ENCODE measurements at places on chromosomes 6 and 20.

DNA sequence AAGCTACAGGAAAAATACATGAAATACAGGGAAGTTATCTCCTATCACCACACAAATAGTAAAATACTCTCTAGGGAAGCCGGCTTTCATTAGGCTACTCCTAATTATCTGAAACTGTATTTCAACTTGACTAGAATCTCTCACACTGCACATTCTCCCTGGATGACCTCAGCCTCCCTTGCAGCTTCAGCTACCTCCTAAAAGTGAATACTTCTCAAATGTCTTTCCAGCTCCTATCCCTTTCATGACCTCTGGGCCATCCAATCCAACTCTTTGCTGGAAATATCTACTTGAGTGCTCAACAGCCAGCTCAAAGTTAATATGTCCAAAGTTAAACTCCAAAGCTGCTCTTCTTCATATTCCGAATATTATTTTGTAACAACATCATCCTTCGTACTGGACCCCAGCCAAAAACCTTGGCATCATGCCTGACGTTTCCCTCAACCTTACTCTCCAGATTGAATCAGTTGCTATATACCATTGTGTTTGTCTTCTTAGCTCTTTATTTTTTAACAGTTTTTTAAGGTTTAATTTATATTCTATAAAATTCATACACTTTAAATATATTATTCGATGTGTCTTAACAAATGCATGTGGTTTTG lies 29.4 kb upstream of the KIF6 start:
- no peak for DNase-seq

- peak; percentile 35 for DNase-seq
Observed at GRCh38 chr6:43972913-43973300, 154.3 kb downstream of the MRPL14 start.

GRCh38 chr20:21808863-21809664 lies 103.6 kb downstream of the PAX1 start:
- no peak for DNase-seq

DNA sequence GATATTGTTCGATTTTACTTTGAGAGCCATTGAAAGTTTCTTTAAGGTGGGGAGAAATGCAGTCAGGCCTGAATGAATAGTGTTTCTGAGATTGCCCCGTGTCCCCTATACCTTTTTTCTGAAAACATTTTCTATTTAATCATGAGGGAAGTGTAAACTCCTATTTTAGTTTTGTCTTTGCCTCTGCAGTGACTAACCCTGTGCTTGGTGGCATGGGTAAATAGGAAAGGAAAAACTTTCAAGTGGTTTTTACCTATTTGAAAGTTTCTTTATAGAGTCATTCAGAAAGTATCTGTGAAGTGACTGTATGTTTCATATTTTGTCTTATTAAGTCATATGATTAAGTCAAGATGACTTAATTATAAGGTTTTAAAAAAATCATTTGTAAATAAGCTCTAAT lies 14.5 kb downstream of the SNRNP48 start:
- DNase-seq: no peak

DNA sequence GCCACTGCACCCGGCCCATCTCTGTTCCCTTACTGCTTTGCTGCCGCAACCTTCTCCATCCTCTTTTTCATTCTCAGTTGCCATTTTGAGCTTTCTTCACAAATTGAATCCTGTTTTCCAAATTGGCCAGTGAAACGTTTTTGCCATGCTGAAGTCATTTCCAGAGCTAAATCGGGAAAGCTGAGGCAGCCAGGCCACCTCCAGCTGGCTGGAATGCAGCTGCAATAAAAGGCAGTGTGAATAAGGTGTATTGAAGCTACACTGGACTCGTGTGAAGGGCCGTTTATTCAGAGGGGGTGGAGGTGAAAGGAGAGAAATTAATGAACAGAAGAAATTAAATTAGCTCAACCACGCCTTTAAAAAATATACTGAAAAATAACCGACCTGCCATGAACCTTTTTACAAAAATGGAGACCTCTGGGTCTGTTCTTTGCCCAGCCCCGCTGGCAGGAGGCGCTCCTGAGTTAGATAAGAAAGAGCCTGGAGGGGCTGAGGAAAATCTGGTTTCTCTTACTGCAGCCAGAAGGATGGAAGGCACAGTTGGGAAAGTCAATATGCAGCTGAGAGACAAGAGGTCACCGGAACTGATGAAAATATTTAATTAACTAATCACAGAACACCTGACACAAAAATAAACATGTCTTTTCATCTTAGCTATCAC lies 283.9 kb downstream of the FOXC1 start:
- DNase-seq: no peak
